Right cardiac atrium (tissue), 5 donors: ENCODE measurements at places on chromosomes 2 and 18.
A peak's percentile ranks its signal among the peaks of the same experiment; 100 is the strongest.

GRCh38 chr2:28251337-28251736 lies 141.3 kb upstream of the FOSL2 start:
- DNase-seq = no peak

DNA sequence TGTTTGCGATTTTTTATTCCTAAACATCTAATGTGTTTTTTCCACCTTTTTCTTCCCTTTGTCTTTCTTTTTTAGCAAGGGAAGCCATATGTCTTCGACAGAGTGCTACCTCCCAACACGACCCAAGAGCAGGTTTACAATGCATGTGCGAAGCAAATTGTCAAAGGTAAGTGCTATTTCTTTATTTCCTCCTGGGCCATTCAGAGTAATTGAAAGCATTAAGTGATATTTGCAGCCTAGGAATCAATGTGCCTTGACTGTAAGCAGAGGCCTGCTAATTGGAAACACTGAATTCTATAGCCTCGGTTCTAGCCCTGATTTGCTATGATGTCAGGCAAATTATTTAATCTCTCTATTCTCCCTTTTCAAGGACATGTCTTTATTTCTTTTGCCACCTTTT lies 47.0 kb downstream of the KIF5C start:
- DNase-seq = no peak

DNA sequence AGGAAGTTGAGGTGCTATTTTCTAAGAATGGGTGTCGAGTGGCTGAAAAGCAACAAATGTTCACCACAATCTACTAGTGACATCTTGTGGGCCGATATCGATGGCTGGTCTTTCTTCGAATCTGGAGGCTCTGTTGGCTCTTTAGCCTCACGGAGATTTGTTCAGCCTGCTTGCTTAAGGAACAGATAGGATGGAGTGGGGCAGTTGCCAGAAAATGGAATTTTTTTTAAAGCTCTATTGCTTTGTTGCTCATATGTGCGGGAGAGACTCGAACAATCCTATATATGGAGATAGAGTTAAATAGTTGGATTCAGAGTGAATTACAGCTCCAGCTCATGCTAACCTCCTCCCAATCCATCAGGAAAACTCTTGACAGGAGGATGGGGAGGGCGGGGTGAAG lies 70.9 kb upstream of the LYPD6B start:
- no peak for DNase-seq

DNA sequence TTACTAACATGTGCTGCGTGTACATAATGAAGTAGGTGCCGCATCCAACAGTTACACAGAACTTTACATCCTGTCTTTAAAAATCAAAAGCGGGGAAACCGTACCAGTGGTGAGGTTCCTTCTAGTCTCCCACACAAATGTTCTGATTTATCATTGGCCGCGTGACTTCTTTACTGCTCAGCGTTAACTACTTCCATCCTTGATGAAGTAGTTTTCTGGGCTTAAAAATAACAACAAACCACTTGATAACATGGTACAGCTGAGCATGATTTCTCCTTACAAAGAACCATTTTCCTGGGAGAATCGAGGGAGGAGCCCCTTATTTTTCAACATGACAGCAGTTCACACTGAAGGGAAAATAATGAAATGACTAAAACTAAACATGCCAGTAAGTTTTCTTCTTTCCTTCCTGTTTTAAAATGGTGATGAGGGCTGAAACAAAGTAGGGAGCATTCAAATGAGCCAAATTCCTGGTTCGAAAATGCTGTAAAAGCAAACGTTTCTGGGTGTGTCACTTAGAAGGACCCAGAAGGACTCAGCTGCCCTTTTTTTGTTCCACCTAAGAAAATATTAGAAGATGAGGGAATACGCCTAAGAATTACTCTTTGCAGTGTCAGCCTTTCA lies 9.9 kb downstream of the EMILIN2 start:
- DNase-seq = no peak

GRCh38 chr18:49645841-49646351 lies 84.0 kb downstream of the LIPG start:
- DNase-seq = peak; percentile 83

DNA sequence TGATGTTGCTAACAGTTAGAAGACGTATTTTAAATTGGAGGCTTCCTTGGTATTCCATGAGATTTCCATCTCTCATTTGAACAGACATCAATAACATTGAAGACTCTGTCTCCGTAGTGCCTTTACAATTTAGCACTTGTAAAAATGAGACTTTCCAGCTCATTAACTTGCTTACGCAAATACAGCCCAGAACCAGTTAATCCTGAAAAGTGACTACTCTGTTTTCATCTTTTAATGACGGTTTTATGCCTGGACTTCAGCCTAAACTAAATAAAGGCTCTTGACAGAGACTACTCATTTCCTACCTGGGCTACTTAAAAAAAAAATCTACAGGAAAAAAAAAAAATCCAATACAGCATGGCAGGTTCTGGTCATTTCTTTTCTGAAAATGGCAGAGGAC lies 148.6 kb downstream of the LRATD1 start:
- DNase-seq = no peak

- no peak for DNase-seq
Observed at GRCh38 chr18:37483221-37483971, 82.2 kb downstream of the CELF4 start.

DNA sequence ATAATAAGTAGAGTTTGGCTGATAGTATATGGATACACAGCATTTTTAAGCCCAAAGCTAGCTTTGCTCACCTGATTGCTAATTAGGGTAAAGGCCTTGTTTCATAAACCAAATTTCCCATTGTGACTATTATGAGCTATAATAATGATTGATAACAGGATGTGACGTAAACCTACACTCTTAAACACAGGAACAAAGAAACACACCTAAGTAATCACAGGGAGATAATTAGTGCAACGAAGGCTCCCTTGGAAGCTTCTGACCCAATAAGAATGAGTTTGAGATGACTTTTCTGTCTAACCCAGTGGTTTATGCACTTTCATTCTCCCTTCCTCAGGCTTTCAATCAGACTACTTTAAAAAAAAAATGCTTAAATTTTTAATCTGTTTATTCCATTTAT lies 683.2 kb downstream of the SATB2 start:
- no peak for DNase-seq

- DNase-seq = no peak
Observed at GRCh38 chr2:141611176-141611571, 519.6 kb downstream of the LRP1B start.

DNA sequence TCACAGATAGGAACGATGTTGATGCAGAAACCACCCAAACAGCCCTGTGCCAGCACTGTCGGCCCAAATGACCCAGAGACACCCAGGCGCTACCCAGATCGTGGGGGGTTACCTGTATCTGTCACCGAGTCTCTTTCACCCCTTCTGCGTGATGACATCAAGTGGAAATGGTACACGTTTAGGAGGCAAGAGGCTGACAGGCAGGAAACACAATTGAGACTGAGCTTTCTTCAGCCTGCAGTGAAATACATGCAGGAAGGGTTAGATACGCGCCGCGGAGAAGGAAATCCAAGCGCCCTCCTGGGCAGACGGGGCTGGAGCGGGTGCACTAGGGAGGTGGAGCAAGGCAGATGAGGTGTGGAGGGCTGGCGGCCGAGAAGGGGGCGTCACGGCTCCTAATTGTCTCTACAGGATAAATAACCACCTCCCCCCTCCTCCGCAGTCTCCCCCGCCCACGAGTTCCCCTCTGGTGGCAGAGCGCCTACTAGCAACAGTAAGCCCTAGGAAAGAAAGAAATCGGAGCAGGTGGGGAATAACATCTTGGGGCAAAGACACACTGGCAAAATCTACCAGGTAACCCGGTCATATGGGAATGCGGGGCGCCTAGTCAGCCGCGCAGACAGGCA lies at the start of gene RNF152:
RNF152 (minus strand) TSS at position 325 of the 626 bp plus-strand sequence. CDS start 76,544 bp downstream, outside the sequence.
- peak; percentile 73 for DNase-seq

GRCh38 chr2:75012080-75012479 lies 53.6 kb downstream of the POLE4 start:
- DNase-seq = no peak

DNA sequence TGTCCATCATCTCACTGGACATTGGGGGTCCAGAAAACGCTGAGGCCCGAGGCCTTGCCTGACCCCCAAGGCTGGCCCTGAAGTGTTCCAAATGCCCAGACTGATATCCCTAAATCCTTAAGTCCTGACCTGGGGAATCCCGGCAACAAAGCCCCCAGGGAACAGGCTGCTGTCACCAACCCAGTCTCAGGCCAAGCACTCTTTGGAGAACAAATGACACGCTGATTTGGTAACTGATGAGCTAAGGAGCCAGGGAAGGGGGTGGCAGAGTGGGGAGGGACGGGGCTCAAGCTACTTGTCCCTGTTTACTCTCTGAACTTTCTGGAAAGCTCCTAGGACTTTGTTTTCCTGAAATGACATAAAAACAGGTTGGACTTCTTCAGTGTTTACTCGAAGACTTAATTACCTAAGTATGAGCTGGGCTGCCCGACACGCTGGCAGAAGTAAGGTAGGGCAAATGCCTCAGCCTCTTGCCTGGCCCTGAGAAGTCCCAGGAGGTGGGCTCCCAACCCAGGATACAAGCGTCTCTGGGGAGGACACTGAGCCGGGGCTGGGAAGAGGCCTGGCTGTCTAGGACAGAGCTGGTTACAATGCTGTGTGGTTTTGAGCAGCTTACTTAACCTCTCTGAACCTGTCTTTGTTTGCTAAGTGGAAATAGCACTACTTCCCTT lies 105.5 kb upstream of the GLI2 start:
- no peak for DNase-seq

- no peak for DNase-seq
Observed at GRCh38 chr2:163367825-163368582, 367.8 kb downstream of the FIGN start.

DNA sequence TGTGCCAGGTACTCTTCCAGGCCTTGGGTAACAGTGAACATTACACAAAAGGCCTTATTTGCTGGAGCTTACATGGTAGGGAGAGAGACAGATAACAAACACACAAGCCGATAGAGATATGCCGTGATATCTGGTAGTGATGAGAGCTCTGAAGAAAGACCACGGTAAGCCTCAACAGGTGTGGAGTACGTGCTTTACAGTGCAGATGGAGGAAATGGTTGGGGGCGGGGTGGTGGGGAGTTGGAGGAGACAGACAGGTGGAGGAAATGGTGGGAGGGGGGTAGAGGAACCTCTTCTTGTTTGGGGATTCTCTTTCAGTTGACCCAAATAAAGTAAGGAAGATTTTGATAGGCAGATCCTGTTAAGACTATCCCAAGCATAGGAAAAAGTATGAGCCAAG lies 141.1 kb upstream of the ALPP start:
- no peak for DNase-seq

GRCh38 chr2:39228413-39229209 lies 15.2 kb downstream of the CDKL4 start:
- DNase-seq = peak; percentile 44

GRCh38 chr2:170747921-170748320 lies 22.3 kb upstream of the ERICH2 start:
- DNase-seq = no peak

DNA sequence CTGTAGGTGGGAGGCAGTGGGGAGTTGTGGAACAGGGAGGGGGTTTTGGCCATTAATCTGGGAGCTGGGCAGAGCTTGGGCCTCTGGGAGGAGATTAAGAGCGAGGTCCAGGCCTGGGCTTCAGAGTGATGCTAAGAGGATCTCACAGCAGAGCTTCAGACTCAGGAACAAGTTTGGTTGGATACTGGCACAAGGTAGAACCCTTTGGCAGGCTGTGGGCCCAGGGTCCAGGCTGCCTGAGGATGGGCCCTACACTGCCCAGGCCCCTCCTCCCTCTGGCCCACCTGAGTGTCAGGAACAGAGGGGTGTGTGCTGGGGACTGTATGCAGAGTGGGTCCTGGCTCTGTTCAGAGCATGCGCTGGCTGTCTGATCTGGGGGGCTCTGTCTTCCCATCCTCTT lies 334.9 kb downstream of the CYP26B1 start:
- no peak for DNase-seq

GRCh38 chr18:71426441-71426840 lies 1117.7 kb downstream of the CBLN2 start:
- no peak for DNase-seq

GRCh38 chr2:240576036-240576435 lies 7.8 kb downstream of the RNPEPL1 start:
- no peak for DNase-seq

- no peak for DNase-seq
Observed at GRCh38 chr2:216287251-216287650, 85.0 kb downstream of the MARCHF4 start.

DNA sequence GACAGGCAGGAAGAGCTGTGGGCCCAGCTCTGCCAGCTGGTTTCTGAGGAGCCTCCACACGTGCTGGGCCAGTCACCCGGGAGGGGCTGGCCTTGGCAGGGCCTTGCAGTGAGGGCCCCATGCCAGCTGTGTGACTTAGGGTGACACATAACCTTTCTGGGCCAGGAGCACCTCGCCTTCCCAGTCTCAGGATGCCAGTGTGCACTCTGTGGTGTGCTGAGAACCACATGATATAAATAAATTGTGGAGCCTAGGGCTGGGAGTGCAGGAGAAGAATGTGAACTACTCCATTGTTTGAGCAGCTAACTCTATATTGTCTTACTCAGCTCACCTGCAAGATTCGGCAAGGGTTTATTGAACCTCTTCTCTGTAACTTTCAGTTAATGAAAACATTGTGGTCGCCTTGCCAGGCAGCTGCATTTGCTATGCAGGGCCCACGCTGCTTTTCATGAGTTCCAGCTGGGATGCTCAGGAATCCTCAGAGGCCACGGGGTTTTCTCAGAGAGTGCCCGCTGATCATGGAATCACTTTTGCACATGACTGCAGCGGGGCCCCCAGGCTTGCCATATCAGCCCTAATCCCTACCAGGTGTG lies 222.3 kb downstream of the SH3RF3 start:
- DNase-seq = peak; percentile 74

DNA sequence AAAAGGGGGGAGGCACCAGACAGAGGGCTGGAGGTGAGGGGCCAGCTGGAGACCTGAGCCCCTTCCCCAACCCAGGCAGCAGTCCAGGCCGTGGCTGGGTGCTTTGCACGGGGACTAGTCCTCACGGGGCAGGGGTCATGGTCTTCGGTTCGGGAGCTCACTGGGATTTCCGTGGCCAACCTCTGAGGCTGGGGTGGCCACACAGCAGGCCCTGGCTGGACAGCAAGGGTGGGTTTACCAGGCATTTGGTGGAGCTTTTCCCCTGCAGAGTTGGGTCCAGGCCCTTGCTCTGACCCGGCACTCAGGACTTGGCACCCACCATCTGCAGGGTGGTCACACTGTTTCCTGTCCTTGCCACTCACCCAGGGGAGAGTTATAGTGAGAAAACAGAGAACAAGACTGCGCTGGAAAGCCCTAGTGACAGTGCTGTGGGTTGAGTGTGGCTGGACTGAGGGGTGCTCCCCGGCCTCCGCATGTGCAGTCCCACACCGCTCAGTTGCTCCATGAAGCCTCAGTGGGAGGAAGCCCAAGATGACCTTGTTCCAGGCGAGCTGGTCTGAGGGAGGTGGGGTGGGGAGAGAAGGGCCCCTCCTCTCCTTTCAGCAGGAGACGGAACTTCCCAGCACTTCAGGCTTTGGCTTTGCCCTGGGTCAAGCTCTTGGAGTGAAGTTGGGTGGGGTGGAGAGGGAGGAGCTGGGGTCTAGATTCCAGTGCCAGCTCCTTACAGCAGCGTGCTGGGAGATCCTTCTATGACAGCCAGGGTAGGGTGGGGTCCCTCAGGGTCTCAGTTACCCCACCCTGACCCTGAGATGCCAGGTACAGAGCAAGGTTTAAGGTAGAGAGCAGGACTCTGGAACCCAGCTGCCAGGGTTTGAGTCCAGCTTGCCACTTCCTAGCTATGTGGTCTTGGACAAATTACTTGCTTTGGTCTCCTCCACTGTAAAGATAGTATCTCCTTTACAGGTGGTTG lies 219.8 kb downstream of the DYSF start:
- DNase-seq = no peak

- DNase-seq = peak; percentile 7
Observed at GRCh38 chr18:64713284-64713683, 564.4 kb upstream of the LINC00305 start.
